ENCODE measurements at places on chromosomes 12 and 14.

DNA sequence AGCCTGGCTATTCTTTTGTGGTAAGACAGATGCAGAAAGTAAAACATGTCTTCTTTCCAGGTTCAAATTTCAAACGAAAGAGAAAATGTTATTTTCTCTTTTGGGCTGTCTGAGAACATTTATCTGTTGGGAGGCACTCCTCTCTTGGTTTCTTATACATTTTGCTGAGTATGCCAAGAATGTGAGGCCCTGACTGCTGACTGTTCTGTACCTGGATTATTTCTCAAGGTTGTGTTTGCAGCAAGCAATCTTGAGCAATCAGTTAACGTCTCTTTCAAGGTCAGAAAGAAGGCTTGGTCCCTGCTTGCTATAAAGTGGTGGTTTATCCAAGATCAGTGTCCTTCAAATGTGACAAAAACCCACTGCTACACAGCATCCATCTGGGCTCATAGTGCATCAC, 9.8 kb downstream of the SSTR1 start:
- DNase-seq = no peak

DNA sequence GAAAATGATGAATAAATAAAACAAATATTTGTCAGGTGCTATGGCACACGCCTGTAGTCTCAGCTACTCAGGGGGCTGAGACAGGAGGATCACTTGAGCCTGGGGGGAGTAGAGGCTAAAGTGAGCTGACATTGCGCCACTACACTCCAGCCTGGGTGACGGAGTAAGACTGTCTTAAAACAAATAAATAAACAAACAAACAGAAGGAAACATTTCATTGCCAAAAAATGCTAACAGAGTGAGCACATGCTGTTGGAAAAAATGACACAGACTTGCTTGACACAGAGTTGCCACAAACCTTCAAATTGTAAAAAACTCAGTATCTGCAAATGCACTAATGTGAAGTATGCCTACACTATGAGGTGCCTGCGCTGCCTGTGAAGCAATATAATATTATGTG, 50.8 kb upstream of the AP4S1 start:
- DNase-seq = no peak

DNA sequence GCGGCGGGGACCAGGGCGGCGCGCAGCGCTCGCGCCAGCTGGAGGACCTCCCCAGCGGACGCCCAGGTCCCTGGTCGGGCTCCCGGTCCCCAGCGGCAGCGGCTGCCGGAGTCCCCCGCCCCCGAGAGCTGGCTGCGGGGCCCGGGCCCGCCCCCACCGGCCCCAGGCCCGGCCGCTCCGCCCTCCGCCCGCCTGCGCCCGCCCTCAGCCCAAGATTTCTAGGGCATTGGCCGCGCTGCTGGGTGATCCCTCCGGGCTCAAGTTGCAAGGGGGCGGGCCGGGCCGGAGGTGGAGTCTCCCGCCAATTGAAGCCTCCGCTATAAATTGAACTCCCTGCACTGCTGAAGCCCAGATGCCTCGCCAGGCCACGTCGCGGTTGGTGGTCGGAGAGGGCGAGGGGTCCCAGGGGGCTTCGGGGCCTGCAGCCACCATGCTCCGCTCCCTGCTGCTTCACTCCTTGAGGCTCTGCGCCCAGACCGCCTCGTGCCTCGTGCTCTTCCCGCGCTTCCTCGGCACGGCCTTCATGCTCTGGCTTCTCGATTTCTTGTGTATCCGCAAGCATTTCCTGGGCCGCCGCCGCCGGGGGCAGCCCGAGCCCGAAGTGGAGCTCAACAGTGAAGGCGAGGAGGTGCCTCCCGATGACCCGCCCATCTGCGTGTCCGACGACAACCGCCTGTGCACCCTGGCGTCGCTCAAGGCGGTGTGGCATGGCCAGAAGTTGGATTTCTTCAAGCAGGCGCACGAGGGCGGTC, at the start of gene DIO3:
DIO3 (plus strand) TSS at position 351 of the 752 bp plus-strand sequence.
- no peak for DNase-seq

DNA sequence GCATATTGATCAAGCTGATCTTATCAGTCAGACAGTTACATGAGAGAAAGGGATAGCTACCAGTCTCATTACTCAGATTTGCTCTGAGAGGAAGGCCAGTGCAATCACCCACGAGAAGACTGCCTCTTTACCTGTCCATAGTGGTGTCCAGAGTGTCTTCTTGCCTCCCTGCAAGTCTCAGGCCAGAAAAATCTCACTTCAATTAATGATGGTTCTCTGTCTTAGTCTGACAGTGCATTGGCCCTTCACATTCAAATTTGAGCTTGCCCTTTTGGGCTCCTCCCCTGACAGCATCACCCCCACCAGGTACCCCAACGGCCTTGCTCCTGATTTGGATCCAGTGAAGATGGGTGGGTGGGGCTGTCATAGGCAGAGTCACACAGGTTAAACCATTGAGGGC, at the start of gene AICDA:
AICDA (minus strand) TSS at position 231 of the 400 bp plus-strand sequence; CDS start at position 139, 92 bp downstream.
- no peak for DNase-seq

DNA sequence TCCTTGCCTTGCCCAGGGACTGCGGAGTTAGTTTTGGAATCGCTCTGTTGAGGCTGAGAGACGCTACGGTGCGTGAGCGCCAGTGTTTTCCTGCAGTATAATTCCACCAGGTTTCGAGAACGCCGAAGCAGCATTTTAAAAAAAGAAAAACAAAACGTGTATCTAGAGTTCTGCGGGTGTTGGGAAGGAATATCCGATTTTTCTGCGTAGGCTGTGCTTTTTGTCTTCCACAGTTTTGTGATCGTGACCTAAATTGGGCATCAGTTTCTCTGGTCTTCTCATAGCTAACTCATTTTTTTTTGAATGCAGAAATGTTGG, 778 bp downstream of the DNM1L start:
- DNase-seq = no peak

GRCh38 chr12:96061864-96062453, 26.6 kb upstream of the LTA4H start:
- peak; percentile 67 for DNase-seq

GRCh38 chr12:55718624-55719275, 1.4 kb upstream of the RDH5 start:
- no peak for DNase-seq

DNA sequence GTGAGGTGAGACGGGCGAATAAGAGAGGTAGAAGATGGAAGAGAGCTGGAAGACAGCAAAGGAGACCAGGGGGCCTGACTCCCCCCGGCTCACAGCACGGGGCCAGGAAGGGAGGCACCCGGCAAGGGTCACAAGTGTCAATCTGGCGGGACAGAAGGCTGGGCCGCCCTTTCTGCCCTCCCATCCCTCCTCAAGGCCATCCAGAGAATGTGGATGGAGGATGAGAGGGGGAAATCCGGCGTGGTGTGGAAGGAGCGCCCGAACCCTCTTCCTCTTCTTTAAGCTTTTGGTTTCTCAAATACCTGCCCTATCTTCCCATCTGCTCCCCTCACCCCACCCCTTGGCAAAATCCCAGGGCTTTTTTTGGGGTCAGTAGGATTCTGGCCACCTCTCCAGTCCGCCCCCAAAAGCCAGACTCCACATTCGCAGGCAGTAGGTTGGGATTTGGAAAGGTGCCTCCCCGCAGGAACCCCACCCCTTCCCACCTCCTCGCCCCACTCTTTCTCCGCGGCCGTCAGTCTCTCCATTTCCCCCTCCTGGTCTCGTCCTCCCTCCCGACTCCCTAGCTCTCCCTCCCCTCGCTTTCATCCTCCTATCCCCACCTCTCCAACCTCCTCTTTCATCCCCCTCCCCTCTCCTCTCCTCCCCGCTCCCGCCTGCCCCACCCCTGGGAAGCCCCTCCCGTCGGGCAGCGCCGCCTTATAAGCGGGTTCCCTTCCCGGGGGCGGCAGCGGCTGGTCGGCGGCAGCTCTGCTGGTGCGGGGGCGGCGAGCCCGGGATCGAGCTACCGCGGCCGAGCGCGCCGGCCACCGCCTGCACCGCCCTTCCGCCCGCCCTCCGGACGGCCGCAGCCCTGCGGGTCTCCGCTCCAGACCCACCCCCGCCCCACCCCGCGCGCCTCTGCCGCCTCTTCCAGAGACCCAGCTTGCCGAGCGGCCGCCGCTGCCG, at the start of gene PTMS:
PTMS (plus strand) TSS at position 730 of the 948 bp plus-strand sequence. CDS start 343 bp downstream, outside the sequence.
- peak; percentile 68 for DNase-seq

DNA sequence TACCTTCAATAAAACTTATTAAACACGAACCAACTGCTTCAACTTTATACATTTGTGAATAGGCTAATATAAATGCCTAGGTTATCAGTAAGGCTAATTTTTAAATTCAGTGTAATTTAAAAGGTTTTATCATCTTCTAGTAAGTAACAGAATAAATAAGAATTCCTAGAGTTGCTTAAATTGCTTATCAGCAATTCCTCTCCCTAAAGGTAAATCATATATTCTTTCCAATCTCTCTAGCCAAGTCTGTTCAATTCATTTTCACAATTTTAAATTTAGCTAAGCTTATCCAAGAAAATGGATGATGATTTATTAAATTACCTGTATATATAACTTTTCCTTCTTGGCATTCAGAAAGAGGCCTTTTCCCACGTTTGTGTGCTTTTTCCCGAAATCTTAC, 4.6 kb downstream of the PUS7L start:
- DNase-seq = no peak

DNA sequence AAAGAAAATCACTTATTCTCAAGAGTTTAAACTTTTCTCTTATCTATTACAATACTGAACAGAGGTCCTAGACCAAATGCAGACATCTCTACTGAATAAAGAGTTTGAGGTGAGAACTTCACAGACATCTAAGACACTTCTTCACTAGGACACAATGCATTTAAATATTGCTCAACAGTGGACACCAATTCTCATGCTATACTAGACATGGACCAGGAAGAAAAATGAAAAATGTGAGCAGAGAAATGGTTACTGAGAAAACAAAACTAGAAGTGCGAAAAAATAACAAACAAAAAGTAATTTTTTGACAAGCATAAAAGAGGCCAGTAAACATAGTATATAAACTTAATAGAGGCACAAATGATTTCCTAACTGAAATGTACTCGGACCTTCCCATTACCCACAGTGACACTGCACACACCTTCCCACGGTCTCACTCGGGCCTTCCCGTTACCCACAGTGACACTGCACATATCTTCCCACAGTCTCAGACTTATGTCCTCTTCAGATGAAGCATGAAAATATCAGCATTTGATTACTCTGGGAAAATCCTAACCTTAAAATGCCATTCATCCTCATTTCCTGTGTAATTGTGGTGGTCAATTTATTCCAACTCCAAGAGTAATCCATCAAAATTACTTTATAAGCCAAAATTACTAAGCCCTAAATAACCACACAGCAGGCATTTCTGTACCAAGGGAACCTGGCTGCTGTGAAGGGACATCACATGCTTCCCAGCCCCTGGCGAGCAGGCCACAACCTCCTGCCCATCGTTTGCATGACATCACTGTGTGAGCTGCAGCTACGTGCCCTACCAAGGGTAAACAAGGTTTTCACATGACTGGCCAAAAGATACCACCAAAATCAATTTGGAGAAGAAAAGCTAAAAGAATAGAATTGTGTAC, 6.4 kb downstream of the SLC15A4 start:
- no peak for DNase-seq

- DNase-seq = peak; percentile 59
These were observed 1.8 kb upstream of the ZBTB39 start for GRCh38 chr12:57008178-57008577.

DNA sequence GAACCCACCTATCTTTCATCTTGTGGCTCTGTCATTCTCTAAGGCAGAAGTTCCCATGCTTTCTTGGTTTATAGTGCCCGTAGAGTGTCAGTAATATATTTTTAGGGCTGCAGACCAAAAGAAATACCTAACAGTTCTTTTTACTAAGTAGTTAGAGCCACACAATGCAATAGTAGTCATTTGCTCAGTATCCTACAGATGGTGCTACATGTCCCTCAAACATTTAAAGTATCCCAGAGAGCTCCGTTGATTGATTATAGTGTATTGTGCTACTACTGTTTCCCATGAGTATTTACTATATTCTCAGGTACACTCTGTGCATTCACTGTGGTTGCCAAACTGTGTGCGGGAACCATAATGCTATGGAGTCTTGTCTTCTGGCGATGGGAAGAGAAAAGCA, 4.7 kb upstream of the PLBD1 start:
- DNase-seq = no peak

GRCh38 chr14:61454545-61454944, 133.2 kb downstream of the PRKCH start:
- no peak for DNase-seq
